NT2/D1 (cell line): ENCODE measurements at places on chromosomes 2 and 18.

DNA sequence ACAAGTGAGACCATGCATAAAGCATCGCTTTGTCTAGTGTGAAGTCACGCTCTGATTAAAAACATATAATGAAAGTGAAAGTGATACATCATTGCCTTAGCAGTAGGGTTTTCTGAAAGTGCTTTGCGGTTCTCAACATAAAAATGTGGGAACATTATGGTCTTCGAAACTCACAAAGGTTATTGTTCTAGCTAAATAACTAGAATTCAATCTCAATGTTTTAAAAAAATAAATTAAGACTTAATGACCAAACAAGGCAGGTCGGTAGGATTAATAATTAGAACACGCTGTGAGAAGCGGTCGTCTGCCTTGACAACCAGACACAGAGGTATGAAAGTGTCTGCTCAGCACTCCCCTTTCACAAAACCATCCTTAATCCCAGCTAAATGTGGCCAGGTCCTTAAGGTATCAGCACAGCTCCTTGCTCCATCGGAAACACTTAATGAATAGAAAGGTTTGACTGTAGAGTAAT, 42.2 kb downstream of the KLHL14 start:
- no peak for DNase-seq

DNA sequence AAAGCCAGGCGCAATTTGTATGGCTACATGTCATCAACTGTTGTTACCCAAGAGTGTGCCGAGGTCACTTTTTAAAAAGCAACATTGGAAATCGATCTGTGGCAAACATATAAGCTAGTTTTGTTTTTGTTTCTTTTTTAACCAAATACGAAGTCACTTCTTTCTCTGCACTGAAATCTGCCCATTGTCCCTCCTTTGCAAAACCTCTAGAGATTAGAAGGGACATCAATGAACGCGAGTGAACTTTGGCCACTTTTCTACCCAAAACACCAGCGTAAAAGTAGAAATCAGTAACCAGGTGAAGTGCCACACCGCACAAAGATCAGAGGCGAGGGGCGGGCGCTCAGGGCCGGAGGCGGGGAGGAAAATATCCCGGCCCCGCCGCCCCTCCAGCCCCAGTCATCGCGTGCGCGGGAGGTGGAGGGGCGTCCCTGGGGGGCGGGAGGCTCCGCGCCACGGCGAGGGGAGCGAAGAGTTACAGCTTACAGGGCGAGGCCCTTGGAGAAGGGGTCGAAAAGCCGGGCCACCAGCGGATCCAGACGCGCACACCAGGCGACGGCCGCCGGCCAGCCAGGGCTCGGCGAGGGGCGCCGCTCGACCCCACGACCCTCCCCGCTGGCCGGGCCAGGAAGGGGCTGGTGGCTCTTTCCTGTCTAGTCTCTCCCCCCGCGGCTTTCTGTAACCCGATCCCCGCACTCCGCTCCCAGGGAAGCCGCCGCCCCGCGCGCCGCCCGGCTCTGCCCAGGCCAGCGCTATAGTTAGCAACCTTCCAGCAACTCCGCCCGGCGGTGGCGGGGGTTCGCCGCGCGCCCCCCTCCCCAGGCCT, 993 bp downstream of the RBMS1 start:
- DNase-seq: peak; percentile 61

GRCh38 chr18:55559739-55560138, 28.3 kb downstream of the TCF4 start:
- DNase-seq: no peak

DNA sequence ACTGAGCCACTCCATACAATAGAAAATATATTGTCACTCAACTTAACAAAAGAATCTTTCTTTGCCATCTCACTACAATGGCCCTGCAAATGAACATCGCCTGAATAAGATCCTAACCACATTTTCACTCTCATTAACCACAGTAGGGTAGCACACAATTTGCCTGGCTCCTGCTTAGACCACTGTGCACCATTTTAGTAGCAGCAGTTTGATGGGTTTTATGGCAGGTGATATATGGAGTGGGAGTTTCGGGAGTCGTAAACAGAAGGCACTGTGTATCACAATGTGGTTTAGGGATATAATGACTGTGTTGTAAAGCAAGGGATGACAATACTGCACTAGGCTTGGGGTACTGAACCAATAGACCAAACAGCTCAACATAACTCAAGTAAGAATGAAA, 617.4 kb downstream of the BCL11A start:
- DNase-seq: no peak

- DNase-seq: no peak
Measured at GRCh38 chr2:196949116-196949515, 22.6 kb upstream of the PGAP1 start.

GRCh38 chr2:15973481-15974401, 33.4 kb downstream of the MYCN start:
- DNase-seq: no peak

DNA sequence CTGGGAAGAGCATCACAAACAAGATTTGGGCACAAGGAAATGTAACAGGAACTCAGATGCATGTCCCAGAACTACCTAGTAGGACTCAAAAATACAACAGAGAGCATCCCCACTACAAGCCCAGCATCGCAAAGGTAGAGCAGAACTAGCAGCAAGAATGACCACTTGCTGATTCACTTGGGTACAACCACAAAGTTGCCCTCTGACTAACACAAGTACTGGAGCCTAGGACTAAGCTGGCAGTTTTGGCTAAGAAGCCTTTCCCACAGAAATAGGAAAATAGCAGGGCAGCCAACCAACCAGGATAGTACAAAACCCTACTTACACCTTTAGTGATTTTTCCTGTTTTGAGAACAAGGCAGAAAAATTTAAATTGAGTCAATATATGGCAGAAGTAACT, 193.8 kb downstream of the PAX3 start:
- no peak for DNase-seq

DNA sequence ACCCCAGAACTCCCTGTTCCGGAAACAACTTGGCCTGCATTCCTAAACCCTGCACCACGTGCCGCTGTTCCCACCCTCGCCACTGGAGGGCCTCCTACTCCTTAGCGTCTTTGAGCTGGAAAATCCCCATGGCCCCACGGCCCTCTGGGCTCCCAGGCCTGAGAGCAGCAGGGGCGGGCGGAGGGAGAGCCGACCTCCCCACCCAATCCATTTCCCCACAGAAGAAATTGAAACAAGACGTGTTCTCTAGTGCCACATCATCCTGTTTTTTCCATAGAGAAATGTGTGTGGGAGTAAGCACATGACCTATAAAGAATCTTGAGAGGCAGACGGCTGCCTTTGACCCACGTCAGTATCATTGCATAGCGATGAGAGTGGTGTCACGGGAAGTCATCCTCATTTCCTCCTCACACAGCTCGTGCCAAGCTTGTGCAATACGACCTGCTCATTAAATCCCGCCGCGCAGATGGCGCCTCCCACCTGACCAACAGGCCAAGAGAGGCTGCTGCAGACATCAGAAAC, 79.2 kb downstream of the LAMA1 start:
- DNase-seq: peak; percentile 30

DNA sequence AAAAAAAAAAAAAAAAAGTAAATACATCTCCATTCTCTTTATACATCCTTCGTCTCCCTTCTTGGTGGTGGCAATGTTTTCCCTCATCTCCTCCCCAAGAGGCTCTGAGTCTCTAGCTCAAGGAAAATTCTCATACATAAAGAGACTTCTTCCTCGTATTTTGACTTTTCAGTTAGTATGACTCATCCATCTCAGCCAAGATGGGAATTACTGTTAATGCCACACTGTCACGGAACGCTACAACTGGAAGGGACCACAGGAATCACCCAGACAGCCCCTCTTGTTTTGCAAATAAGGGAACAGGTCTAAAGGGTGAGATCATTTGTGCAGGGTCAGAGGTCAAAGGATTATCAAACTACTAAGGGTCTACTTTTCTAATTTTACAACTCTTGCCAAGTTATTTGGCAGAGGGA, 19.5 kb downstream of the NFE2L2 start:
- peak; percentile 88 for DNase-seq

GRCh38 chr2:25817630-25818029, 60.7 kb downstream of the ASXL2 start:
- DNase-seq: no peak

GRCh38 chr2:238280083-238280825, 8.2 kb downstream of the PER2 start:
- DNase-seq: no peak

DNA sequence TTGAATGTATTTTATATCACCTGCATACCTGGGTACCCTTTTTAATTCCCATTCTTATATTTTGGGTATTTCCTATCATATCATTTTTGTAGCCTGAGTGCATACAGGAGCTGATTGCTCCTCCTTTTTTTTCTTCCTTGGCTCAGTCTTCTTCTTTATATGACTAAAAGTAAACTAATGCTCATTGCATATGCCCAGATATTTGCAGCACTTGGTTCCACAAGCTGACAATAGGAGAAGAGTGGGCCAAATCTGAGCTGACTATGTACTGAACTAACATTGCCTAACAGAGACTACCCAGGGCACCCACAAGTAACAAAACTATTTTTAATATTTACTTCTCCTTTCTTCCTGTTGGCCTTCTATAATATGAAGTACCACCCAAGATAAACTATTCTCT, 131.7 kb upstream of the SPOPL start:
- no peak for DNase-seq

DNA sequence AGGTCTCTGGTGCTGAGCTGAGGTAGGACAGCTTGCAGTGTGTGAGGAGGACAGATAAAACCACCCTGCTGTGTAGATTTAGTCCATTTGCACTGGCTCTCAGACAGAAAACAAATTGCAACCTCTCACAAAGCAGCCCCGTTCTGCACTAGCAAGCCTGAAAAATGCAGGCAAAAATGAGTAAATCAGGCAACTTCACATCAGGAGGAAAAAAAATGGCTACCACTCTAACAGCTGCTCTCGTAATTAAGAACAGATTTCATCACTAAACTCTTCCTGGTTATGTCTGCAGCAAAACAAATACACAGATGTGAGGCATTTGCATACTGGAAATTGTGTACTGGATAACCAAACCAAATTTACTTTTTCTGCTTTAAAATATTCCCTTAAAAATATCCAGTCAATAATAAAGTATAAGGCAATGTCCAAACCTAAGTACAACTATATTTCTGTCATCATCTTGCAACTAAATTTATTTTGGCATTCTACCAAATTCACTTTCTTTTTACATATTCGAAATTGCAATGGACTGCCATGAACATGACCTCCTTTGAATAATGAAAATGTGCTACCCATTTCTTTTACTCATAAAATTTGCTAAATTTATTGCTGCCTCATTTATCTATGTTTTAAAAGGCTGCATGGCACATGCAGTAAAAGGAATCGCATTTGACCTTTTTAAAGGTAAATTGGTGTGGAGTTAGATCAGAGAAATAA, 157.4 kb downstream of the AFF3 start:
- no peak for DNase-seq

GRCh38 chr2:42193722-42194187, 24.6 kb downstream of the EML4 start:
- no peak for DNase-seq

GRCh38 chr2:144372410-144373080, 147.4 kb downstream of the ZEB2 start:
- no peak for DNase-seq

DNA sequence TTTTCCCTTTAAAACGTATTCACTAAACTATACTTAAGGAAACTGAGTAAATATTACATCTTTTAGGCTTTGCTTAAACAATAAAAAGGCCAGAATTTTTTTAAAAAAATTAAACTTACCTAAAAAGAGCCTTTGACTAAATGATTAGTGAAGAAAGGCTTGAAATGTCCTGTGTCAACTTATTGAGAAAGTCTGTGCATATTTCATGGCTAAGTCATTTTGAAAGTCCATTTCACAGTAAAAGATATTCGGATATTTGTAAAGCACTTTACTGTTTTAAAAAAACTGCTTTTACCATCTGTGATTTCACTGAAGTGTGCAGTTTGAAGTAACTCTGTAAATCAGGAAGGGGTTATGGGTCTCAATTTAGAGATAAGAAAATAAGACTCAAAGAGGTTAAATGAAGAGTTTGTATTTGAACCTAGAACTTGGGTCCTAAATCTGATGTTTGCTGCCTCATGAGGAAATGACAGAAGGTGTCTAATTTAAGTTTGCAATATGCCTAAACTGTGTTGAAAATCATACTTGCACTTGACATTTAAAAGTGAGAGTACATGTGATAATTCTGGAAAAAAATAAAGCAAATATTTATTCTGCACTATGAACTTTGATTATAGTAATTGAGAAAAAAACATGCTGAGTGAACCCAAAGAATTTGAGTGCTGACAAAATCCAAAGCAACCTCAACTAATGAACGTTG, 50.5 kb downstream of the RAB27B start:
- no peak for DNase-seq

DNA sequence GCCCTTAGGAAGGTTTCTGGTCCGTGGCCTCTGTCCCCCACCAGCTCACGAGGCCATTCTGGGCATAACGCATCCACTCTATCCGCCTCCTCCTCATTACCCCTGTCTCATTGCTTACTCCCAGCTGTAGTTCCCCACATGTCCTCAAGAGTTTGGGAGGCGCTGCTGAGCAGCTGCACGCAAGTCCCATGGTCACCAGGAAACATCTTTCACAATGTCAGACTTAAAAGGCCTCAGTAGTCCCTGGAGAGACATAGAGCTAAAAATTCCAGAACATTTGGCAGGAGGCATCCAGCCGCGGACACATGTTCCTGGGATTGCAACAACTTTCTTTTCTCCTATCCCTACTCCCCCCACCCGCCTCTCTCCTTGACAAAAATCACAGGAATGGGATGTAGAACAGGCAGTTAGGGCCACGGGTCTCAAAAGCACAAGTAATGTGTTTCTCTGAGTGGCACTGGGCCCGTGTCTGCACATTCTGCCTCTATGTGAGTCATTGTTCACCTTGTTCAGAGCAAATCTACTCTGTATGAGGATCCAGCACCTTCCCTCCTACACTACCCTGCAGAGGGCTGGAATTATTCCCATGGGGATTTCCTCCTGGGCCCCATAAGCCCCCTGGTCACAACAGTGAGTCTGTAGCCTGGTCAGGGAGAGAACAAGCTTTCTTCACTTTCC, 8.1 kb downstream of the LBH start:
- DNase-seq: no peak

GRCh38 chr2:42545023-42545721, 23.3 kb upstream of the MTA3 start:
- DNase-seq: no peak

DNA sequence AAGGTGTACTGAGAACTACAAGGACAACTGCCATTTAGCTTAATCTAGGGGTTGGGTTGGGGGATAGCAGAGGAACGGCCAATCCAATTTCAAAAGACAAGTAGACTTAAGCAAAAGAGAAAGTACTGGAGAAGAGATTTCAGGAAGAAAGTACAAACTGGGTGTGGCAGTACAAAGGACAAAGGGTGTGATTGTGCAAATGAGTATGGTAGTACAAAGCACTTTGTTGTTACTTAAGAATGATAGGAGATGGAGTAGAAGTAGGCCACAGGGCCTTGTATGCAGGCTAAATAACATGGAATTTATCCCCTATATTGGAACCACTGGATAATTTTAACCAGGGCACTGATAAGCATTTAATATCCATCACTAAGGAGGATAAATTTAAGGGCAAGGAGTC, 4.7 kb upstream of the ORC2 start:
- no peak for DNase-seq
